Spleen (tissue), 13 donors: ENCODE measurements at places on chromosomes 1 and 21. TPM values are rescaled to one million over a fixed set of nuclear protein-coding genes. Genes with fewer than 3 reads are reported as not detected.

FCRL6 gene
- 17.8 TPM for total RNA-seq

LDLRAD1 gene
- total RNA-seq, result not detected

SCCPDH gene
- 14.7 TPM for total RNA-seq

RCC2 gene
- total RNA-seq, result 64.2 TPM

FOXD3 gene
- total RNA-seq, result not detected

C1orf50 gene
- 7.0 TPM for total RNA-seq

ENSA gene
- total RNA-seq, result 153 TPM

AMY2A gene
- 1.2 TPM for total RNA-seq

C1orf141 gene
- not detected for total RNA-seq

C1orf53 gene
- 1.8 TPM for total RNA-seq

ACOT11 gene
- total RNA-seq, result 2.4 TPM

GSTM2 gene
- total RNA-seq, result 100 TPM

FAM177B gene
- 7.0 TPM for total RNA-seq

TTC24 gene
- total RNA-seq, result 4.3 TPM

KLHDC9 gene
- 1.2 TPM for total RNA-seq

PLA2G4A gene
- total RNA-seq, result 11.6 TPM

KRTAP12-2 gene
- not detected for total RNA-seq

TMEM201 gene
- total RNA-seq, result 6.7 TPM

SPATA21 gene
- total RNA-seq, result not detected

KRTAP19-3 gene
- total RNA-seq, result not detected

RIPPLY3 gene
- total RNA-seq, result not detected

ACTL8 gene
- total RNA-seq, result not detected
